ENCODE measurements at places on chromosomes 11 and 22. TPM values are rescaled to one million over a fixed set of nuclear protein-coding genes. Genes with fewer than 3 reads are reported as not detected.
A peak's percentile ranks its signal among the peaks of the same experiment; 100 is the strongest.

The NAV2 gene
- 2.6 TPM for total RNA-seq

The OR51B2 gene
- 1.5 TPM for total RNA-seq

The MS4A6E gene
- total RNA-seq: not detected

The SYTL2 gene
- 52.2 TPM for total RNA-seq

The OR52J3 gene
- total RNA-seq: not detected

DNA sequence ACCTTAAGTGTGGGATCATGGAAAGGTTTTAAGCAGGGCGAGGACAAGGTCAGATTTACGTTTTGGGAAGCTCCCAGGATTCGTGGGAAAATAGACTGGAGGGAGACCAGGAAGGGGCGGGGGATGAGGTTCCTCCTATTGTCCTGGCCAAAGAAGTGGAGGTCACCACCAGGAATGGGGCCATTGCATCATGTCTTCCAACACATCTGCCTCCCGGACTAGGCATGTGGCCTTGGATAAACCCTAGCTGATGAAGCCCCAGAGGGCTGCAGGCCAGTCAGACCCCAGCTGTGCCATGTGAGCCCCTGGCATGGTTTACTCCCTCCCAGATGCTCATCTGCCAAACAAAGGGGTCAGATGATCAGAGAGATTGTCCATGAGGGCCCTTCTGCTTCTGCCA is 11.5 kb upstream of the YWHAH start:
- DNase-seq: no peak

DNA sequence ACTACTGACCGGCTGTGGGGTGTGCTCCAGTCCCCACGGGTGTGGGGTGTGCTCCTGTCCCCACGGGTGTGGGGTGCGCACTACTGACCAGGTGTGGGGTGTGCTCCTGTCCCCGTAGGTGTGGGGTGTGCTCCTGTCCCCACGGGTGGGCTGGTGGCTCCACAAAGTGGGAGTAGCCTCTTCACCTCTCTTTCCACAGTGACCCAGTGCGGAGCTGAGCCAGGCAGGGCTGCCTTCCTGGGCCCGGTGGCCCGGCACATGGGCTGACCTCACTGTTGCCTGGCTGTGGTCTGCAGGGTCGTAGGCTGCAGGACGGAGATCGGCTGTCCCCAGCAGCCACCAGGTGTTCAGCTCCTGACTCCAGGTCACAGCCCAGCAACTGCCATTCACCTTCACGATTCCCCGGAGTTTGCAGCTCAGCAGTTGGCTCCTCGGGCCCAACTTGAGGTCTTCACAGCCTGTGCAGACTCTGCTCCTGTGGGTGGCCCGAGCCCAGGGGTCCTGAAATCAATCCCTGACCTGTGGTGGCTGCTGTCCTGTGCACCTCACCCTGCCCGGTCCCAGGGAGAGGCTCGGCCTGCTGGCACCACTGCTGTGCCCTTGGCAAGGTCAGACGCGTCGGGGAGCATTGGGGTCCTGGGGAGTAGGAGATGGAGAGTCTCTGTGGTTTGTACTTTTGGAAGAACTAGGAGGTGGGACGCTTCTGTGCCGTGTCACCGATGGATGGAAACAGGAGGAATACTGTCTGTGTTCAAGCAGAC is 414.3 kb downstream of the TBC1D22A start:
- DNase-seq: no peak

- no peak for DNase-seq
Measured at GRCh38 chr11:73406131-73406530, 29.9 kb downstream of the RELT start.

GRCh38 chr11:47272706-47273105 is 2.8 kb downstream of the MADD start:
- DNase-seq: no peak

GRCh38 chr11:65366340-65366773 is 11.8 kb downstream of the TIGD3 start:
- peak; percentile 71 for DNase-seq

GRCh38 chr11:126072141-126072741 is 9.6 kb upstream of the CDON start:
- DNase-seq: no peak

GRCh38 chr11:74636630-74637184 is 44.3 kb downstream of the POLD3 start:
- DNase-seq: peak; percentile 71

DNA sequence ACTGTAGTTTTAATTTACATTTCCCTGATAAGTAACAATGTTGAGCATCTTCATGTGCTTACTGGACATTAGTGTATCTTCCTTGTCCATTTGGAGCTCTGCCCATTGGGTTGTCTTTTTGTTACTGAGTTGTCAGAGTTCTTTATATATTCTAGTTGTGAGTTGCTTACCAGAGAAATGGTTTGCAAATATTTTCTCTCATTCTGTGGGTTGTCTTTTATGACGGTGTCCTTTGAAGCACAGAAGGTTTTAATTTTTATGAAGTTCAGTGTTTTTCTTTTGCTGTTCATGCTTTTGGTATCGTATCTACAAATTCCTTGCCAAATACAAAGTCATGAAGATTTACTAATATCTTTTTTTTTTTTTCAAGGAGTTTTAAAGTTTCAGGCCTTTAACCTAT is 42.4 kb downstream of the ZBTB44 start:
- DNase-seq: no peak

DNA sequence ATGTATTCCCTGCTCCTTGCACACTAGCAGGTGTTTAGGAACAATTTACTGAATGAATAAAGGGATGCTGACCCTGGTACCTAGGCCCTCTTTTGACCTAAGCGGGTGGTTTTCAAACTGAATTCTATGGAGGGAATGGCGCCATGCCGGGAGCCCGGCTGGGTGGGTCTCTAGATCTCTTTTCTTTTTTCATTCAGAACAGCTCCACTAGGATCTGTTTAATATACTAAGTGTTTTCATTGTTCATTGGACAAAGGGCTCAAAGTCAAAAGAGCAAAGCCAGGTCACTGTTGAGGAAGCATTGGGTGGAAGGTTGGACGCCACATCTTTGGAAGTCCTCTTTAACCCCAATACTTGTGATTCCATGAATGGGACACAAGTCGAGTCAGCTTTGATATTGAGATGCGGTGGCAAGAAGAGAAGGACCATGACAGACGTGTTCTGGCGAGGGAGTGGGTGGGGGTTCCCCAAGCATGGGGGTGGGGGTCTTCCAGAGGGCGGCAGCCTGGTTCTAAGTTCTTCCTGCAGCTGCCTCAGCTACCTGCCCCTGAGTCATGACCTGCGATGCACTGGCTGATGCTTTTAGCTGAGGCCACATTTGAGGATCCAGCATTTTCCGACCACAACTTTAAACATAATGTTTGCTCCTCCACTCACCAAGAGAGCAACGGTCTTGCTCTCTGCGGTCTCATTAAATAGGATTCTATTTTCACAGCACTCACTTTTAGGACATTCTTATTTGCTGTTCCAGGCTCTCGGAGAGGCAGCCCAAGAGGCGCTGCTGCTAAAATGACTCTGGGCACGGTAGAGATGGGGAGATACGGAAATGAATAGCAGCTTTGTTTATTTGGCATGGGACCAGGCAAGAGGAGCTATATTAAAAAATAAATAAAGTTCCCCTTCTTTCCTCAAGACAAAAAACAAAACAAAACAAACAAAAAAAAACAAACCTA is 100.6 kb downstream of the FBXO7 start:
- no peak for DNase-seq

DNA sequence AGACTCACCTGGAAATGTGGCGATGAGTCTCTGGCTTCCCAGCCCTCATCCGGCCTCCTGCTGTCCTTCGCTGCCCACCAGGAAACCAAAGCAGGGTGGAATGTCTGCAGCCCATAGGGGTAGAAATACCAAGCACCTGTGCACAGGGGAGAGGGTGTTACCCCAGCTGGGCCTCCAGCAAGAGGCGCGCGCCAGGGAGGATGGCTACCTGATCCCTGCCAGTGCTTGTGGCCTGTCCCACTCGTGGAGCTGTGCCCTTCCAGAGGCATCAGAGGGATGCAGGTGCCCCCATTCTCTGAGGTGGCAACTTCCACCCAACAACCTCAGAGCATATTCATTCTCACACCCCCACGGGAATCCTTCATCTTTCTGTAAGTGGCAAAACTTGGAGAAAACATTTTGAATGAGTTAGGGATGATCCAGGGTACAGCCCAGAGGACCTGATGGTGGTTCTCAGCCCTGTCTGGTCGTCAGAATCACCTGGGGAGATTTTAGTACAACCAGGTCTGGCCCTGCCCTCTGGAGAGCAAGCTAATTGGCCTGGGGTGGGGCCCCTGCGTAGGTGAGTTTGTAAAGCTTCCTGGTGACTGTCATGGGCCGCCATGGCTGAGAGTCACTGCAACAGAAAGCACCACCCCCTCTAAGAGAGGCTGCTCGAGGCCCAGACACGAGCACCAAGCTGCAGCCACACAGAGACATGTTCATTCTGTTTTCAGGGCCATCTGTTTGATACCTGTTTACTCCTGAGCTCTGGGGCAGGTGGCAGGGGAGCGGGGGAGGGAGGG is 9.9 kb downstream of the SUN2 start:
- no peak for DNase-seq

Measured in A172 (cell line).